Nasal cavity respiratory epithelium epithelial cell of viscerocranial mucosa (primary cell): ENCODE measurements at places on chromosomes 16 and 17. TPM values are rescaled to one million over a fixed set of nuclear protein-coding genes. Genes with fewer than 3 reads are reported as not detected.

The CMTM3 gene
- 1.4 and 9.4 TPM in 2 replicates for total RNA-seq

The TVP23A gene
- not detected in 2 replicates for total RNA-seq

The GAST gene
- total RNA-seq = 1.0 TPM in 1 of 2 replicates, not detected in the other

The KRT40 gene
- 0.36 TPM in 1 of 2 replicates, not detected in the other for total RNA-seq

The VPS25 gene
- 52.1 and 66.3 TPM in 2 replicates for total RNA-seq

The NLRC3 gene
- total RNA-seq = under 0.01 and 0.07 TPM in 2 replicates

The TBC1D3C gene
- total RNA-seq = 1.6 TPM in 1 of 2 replicates, not detected in the other
